Kidney epithelial cell (primary cell): ENCODE measurements at places on chromosomes 16 and 17.
A peak's percentile ranks its signal among the peaks of the same experiment; 100 is the strongest.

DNA sequence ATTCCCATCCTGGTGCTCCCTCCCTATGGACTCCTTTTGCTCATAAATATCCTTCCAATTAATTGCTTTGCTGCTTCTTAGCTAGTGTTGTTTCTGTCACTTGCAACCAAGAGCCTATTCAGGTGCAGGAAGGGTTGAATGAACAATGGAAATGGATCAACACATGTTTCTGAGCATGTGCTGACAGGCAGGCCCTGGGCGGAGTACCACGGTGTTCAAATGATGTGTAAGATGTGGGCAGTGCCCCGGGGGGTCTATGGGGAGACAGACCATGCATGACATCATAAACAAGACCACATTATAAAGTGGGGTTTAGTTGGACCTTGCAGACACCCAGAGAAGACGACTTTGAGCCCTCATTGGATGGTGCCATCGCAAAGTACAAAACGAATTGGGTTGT lies 48.4 kb upstream of the MEOX1 start:
- DNase-seq: no peak

DNA sequence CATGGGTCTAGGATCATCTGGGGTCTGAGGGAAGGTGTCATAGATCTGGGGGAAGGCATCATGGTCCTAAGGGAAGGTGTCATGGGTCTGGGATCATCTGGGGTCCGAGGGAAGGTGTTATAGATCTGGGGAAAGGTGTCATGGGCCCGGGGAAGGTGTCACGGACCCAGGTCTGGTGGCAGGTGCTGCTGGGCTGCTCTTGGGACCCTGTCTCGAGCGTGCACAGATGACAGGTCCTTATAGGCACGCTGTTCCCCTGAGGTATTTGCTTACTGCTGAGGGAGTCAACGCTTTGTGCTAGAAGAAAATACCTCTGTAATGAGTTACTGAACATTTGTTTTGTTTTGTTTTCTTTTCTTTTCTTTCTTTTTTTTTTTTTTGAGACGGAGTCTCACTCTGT lies 1.4 kb downstream of the RAB40C start:
- DNase-seq: no peak

- no peak for DNase-seq
Observed at GRCh38 chr16:12716658-12717057, 87.0 kb downstream of the CPPED1 start.

DNA sequence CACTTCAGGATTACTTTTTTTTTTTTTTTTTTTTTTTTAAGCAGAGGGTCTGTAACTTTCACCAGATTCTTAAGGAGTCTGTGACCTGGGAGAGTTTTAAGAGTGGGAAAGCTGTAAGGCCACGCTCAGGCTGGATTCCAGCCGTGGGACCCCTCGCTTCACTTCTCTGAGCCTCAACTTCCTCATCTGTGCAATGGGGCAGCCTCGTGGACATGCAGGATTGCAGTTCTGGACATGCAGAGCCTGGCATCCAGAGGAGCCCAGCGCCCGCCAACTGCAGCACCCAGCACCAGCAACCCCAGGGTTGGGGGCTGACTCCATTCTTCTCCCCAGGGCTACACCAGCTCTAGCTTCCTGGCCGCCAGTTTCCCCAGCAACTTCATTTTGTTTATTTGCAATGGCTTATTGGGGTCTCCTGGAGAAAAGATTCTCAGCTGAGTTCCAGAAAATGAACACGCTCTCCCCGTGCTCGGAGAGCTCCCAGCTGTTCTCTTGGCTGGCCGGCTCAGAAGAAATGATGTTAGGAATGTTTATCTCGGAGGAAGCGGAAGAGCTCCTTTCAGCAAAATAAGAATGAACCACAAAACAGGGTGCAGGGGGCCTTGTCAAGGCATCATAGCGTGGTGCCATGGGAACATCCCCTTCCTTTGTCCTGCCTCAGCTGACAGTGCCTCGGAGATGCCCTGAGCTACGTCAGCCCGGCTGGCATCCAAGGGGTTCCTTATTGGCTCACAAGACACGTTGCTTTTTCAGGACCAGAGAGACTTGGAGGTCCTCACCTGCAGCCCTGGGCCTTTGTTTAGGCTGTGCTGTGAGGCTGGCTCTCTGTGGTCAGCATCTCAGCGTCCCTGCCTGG lies 22.9 kb upstream of the ZCCHC14 start:
- DNase-seq: no peak

GRCh38 chr17:29115961-29116803 lies 64.0 kb downstream of the MYO18A start:
- DNase-seq: no peak

DNA sequence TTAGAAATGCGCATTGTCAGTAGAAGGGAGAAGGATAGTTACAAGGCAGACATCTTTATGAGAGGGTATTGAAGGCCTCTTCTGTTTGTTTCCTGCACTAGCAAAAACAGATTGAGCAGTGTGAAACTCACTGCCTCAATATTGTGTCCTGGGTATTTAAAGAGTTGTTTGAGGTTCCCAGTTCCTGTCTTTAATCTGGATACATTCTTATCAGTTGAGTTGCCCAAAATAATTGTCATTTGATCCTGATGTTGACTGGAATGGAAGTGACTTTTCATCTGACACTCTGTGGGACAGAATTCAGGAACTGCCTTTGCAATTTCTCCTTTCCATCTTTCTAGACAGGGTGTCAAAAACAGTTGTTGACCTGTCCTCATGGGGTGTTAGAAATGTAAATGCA lies 1.7 kb downstream of the ATP6V0A1 start:
- no peak for DNase-seq

DNA sequence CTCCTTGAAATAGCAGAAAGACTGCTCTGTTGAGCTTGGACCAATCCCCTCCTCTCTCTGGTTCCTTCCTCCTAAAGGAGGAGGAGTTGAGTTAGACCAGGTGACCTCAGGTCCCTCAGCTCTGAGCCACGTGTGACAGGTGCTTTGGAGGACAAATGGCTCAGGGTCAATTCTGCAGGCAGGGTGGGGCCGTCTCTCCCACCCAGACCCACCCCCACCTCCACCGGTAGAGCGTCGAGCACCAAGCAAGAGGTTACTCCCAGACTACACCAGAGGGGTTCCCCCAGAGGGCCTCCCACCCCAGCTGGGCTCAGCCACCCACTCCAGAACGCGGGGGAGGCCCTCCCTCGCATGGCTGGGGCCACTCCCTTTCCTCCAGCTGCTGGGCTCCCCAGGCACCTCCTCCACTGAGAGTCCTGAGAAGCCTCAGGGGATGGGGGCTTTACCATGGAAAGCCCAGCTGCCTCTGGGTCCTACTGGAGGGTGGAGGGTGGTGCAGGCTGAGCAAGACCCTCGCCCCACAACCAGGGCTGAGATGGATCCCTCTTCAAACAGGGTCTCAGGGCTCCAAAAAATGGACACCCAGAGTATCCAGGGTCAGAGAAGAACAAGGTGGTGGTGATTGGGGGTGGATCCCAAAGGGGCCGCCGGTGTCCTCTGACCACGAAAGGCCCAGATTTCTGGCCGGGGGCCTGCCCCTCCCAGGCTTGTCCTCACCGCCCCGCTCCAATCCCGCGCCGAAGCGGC lies 7.6 kb downstream of the MYO1C start:
- DNase-seq: no peak

GRCh38 chr16:74724820-74725549 lies 24.3 kb upstream of the MLKL start:
- DNase-seq: peak; percentile 70
